ENCODE measurements at places on chromosomes 1 and 21.
A peak's percentile ranks its signal among the peaks of the same experiment; 100 is the strongest.

DNA sequence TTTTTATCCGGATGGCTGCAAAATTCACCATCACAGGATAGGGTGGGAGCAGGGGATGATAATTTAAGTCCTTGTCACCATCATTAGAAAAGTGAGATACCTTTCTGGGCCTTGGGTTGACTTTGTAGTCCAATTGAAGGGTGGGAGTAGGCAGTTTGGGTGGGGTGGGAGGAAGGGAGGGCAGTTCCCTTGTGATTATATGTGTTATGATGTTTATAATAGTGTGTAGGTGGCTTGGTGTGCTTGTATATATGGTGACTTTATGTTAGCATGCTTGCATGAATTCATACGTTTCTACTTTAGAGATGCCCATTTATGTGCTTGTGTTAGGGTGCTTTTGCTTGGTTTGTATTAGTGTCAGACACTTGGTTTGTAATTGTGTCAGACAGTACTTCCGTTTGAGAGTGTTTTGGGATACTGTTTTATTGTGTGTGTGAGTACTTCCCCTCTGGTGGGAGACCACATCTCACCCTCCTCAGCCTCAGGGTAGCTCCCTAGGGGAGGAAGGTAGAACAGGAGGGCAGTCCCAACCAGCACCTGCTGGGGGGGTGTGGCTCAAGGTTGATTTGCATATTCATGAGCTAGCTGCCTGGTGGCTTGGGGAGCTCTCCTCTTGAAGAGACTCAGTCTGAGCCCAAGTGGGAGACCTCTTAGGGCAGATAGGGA lies 6.3 kb upstream of the POU3F1 start:
- DNase-seq: no peak

DNA sequence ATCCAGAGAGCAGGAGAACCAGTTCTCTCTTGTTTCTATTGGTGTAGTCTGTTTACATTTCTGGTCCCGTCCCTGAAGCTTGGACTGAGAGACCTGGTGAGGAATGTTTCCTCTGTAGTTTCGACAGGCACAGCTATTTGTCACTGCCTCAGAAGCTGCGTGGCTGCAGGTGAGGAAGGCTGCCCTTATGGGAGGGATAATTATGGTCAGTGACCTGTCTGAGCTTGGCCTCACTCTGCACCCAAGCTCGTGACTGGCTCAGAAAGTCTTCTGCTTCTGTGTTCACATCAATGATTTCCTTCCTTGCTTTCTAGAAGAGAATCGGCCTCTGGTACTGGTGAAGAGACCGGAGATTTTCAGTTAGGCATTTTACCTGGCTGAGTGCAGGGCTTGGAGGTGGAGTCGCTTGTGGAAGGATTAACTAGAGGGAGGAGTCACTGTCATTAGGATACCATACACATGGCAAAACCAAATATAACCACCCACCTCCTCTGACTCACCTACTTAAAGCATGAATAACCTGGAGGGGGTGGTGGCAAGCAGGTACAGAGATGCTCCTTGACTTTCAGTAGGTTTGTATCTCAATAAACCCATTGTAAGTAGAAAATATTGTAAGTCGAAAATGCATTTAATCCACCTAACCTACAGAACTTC lies 19.9 kb upstream of the WDR26 start:
- DNase-seq: no peak

GRCh38 chr1:42933060-42933586 lies 25.5 kb downstream of the SLC2A1 start:
- DNase-seq: no peak

- DNase-seq: no peak
Measured at GRCh38 chr1:156796340-156797097, 20.1 kb downstream of the SH2D2A start.

DNA sequence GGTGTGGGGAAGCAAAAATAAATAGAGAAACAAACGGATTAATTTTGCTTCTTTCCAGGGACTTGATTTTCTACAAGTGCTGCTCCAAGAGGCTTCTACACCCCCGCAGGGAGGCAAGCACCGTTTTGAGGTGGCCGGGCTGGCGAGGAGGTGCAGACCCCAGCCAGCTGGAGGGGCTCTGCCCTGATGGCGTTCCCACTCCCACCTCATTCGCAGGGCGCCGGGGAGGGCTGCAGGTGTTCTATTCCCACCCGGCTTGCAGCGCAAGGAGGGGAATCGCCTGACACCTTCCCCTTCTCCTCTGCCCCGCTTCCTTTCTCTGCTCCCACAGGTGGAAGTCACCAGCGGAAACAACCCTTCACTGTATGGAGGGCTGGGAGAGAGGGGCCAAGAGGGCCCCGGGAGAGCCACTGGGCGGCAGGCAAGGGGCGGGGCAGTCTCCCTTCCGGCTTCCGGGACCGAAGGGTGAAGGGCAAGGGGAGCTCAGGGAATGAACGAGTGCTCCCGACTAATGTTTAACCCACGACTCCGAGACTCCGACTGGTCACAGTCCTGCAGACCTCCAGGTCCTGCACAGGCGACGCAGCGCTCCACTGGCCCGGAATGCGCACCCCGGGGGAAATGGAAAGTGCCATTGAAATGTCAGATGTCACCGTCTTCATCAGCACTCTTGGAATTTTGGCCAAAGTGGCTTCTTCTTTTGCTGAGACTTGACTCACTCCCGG lies 29.1 kb downstream of the TEX35 start:
- DNase-seq: peak; percentile 12

DNA sequence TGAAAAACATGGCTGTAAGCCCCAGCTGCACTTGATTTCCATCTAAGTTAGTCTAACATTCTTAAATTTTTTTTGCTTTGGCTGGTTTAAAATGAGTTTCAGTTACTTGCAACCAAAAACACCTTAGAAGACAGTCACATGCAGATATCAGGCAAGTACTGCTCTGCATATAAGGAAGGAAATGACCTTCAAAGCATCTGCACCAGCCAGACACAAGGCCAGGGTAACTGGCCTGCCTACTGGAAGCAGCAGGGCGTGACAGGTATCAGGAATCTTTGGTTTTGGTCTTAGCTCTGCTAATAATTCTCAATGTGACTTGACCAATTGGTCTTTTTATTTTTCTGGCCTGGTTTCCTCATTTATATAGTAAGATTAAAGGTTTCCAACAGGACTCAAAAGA lies 33.5 kb downstream of the SCYL3 start:
- no peak for DNase-seq

- no peak for DNase-seq
Measured at GRCh38 chr1:119617751-119618691, 30.0 kb downstream of the ZNF697 start.

- DNase-seq: no peak
Measured at GRCh38 chr1:161153176-161153575, 602 bp upstream of the UFC1 start.

DNA sequence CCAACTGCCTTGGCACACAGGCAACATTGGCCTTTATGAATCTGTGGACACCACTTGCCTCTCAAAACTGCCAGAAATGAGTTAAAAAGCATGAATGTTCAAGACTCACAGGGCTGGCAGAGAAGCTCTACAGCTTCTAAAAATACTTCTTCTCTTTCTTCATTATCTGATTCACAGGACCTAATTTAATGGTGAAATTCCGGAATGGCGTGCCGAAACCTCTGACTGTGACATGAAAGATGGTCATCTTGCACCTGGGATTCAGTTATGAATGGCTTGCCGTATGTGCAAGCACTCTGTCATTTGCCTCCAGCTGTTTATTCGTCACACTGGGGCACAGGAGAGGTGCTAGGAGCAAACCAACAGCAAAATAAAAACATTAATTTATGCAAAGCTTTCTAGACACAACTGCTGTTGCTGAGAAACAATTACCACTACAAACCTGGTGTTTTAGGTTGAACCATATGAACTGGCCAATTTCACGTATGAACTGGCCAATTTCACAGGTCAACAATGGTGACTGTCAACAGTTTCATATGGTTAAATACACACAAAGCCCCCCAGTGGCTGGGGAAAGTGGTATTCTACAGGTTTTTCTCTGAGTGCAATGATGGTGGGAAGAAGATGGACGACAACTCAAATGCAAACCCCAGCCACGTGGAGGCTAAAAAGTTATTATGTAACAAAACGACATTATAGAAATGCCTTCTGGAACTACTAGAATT lies 648.3 kb downstream of the KIF26B start:
- DNase-seq: no peak

DNA sequence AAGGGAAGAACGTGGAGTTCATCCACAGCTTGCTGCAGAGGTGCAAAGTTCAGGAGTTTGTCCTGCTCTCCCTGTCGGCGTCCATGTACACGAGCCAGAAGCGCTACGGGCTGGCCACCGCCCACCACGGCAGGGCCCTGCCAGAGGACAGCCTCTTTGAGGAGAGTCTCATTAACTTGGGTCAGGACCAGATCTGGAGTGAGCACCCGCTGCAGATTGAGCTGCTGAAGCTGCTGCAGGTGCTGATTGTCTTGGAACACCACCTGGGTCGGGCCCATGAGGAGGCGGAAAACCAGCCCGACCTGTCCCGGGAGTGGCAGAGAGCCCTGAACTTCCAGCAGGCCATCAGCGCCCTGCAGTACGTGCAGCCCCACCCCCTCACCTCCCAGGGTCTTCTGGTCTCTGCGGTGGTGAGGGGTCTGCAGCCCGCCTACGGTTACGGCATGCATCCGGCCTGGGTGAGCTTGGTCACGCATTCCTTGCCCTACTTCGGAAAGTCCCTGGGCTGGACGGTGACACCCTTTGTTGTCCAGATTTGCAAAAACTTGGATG lies 73.8 kb upstream of the MORC3 start:
- DNase-seq: no peak
